Activated naive CD8-positive, alpha-beta T cell treated with anti-CD3 and anti-CD28 coated beads, Interleukin-2, amount 50 U/mL, for 24 hours (primary cell): ENCODE measurements at places on chromosomes 5 and 9.
A peak's percentile ranks its signal among the peaks of the same experiment; 100 is the strongest.

DNA sequence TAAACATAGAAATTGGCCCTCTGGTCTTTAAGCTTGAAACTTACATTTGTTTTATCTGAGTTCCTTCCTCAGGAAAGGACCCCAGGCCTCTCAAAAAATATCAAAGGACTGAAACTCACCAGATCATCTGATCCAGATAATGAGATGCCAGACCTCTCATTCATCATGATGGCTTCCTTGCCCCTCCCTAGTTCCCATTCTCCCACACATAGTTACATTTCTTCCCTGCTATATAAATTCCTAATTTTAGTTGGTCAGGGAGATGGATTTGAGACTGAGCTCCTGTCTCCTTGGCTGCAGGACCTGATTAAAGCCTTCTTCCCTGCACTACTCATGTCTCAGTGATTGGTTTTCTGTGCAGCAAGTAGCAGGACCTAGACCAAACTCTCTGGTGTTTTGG, 119.4 kb upstream of the SPIN1 start:
- DNase-seq = no peak

- DNase-seq = no peak
These were observed 31.4 kb downstream of the AHRR start for GRCh38 chr5:352639-353611.

DNA sequence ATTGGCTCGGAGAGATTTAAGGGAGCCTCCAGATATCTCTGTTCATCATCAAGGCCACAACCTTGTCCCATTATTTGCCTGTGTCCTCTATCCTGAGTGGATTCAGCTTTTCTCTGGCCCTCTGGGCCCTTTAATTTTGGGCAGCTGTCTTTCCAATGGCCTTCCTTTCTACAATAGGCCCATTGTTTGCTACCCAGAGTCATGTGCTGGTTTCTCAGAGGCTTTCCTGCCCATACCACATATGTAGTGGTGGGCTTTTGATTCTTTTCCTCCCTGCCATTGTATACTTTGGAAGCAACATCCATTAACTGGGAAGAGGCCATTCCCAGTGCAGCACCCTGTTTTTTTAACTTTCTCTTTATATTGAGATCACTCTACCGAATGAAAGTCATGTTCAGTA, 233.9 kb upstream of the SGCD start:
- DNase-seq = no peak

DNA sequence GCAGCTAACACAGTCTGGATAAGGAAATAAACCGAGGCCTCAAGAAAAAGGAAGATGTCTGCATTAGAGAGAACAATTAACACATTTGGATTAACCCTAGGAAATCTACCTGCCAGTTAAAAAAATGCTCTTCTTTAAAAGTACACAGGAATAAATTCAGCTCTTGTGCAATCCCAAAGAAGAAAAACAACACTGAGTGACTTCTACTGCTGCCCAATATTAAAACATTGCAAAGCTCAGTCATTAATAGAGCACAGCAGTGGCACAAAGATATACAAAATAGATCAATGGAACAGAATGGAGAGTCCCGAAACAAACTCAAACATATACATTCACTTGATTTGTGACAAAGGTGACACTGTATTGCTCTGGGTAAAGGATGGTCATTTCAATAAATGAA, 119.7 kb downstream of the GNAQ start:
- no peak for DNase-seq

DNA sequence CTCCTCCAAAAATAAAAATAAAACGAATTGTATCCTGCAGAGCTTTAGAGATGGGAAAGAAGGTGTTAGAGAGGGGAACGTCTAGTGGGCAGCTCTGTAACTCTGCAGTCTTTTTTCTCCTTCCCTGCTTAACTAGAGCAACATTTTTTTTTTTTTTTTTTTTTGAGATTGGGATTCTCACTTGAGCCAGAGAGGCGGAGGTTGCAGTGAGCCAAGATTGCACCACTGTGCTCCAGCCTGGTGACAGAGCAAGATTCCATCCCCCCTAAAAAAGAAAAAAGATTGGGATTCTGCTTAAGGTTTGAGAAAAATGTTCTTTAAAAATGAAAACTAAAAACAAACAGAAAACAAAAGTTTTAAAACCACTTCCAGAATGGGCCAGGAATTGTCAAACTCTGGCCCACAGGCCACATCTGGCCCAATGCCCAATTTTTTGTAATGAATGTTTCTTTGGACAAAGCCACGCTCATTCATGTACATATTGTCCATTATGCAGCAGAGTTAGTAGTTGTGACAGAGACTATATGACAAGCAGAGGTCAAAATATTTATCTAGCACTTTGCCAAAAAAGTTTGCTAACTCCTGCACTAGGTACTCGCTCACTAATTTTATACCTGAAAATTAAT, 98.5 kb downstream of the ZCCHC7 start:
- no peak for DNase-seq

GRCh38 chr5:178357121-178357521, 124.5 kb upstream of the PHYKPL start:
- DNase-seq = no peak

DNA sequence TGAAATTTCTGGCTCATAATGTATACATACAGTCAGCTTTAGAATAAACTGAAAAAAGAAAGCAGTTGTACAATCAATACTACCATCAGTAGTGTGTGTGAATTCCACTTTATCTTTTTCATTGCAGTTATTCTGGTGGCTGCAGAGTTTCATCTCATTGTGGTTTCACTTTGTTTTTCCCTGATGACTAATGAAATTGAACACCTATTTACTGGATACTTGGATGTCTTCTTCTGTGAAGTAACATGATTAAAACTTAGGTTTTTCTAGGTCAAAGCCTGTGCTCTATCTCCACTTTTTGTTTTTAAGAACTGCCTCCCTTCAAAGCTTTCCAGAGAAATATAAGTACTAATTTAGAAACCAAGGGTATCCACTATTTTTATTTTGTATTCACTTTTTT, 174.3 kb downstream of the TRPM3 start:
- DNase-seq = no peak

- no peak for DNase-seq
These were observed 845.6 kb upstream of the CDH6 start for GRCh38 chr5:30347858-30348257.

DNA sequence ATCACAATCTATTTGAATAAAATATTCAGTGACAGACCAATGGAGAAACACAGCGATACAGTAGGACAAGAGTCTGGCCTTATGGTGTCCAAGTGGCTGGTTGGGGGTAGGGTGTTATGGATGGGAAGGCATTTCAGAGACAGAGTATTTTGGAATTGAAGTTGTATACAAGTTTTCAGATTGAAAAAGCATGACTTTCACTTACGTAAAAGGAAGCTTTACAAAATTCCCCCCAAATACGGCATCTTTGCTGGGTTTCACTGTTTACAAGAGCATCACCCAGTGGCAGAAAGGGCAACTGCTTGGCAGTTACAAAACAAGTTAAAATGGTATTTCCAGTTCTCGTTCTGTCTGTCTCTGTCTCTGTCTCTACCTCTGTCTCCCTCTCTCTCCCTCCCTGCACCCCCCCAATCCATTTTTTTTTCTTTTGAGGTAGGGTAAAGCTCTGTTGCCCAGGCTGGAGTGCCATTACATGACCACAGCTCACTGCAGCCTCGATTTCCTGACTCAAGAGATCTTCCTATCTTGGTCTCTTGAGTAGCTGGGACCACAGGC, 86.2 kb downstream of the PTPN3 start:
- DNase-seq = peak; percentile 25

GRCh38 chr5:100872408-100873190, 30.5 kb downstream of the ST8SIA4 start:
- peak; percentile 15 for DNase-seq

DNA sequence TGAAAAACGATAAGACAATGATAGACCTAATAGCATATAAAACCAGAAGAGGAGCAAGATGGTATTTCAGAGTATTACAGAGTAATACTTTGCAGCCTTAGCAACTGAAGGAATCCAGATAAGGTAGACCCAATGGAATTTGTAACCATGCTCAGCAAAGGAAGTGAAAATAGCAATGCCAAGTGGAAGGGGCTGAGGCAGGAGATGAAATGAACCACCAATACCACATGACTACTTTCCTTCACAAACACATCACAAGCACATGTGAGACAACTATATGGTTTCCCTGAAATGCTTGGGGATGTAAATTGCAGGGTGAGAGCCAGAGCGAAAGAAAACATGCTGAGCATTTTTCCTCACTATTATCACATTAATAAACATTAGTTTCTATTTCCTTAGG, 79.8 kb upstream of the MELK start:
- DNase-seq = no peak

GRCh38 chr5:38830521-38831051, 15.2 kb upstream of the OSMR start:
- no peak for DNase-seq

DNA sequence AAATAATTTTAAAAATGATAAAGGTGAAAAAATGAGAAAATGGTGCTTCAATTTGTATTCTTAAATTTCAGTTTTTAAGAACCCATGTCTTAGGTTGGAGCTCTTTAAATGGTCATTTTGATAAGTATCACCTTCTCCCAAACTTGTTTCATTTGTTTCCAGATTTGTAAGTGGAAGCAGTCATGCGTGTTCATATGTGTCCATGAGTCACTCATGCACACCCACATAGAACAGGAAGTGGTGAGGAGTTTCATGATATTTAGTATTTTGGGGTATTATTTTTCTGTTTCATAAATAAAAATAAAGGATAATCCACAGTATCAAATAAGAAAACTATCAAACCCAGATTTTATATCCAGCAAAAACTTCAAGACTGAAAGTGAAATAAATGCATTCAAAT, 570.4 kb upstream of the ST8SIA4 start:
- no peak for DNase-seq

- peak; percentile 13 for DNase-seq
These were observed 3.4 kb downstream of the CLINT1 start for GRCh38 chr5:157855404-157855994.

DNA sequence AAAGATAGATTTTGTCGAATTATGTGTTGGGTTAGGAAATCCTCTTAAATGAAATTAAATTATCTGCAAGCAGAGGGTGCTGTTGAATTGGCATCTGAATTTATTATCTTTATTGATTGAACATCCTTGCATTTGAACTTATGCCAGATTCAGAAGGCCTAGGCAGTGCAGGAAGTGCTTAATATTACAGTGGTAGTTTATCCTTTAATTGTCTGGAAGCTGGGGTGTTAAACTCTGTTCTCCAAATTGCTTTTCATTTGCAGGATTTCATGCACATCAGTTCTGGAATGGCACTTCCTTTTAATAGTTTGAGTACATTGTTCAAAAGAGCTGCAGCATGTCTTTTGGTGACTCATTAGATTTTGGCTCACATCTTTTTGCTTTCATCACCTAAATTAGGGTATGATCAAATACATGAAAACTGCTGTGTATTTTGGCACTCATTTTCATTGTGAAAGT, 186.3 kb downstream of the KDM4C start:
- DNase-seq = no peak

DNA sequence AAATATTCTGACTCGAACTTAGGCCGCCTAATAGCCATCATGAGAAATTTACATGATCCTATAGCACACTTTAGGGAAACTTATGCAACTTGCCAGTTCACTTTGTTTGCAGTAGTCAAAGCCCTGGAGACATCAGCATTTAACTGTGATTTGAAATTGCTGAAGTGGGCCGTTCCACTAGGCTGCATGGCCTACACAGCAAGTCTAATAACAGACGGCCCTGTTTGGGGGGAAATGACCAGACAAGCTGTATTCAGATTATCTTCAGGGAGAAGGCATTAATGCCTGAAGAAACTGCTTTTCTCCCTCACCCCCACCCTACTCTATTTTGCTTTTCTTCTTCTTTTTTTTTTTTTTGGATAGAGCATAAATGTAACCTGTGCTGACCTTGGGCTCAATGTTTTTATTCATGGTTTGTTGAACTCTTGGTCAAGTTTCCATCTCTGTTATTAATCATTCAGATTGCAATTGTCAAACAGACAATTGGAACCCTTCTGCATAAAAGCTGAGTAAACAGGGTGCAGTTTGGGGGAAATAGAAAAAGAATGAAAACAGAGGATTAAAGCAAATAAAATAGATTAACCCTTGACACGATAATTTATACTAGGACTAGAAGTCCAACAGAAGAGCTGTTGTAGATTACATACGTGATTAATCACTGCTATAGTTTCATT, 1928.2 kb upstream of the WWC1 start:
- no peak for DNase-seq

- no peak for DNase-seq
These were observed 13.0 kb upstream of the DPM2 start for GRCh38 chr9:127950513-127951289.

DNA sequence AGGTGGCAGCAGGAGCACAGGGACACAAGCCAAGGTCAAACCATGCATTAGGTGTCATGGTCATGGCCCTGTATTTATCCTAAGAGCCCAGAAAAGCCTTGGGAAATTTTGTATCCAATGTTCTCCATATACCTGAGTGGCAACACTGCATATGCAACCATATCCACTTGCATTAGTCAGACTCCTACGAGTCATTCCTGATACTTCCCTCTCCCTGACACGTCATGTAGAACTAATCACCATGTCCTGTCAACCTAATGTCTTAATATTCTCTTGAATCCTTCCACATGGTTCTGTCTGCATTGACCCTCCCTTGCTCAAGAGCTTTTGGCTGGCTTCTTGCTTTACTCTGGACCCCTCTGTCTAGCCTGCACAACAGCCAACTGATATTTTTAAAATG, 9.4 kb downstream of the SCGB3A2 start:
- no peak for DNase-seq
